Activated naive CD4-positive, alpha-beta T cell treated with Interleukin-2 at 50 U/mL for 16 hours (primary cell): ENCODE measurements at places on chromosomes 13 and 19.

DNA sequence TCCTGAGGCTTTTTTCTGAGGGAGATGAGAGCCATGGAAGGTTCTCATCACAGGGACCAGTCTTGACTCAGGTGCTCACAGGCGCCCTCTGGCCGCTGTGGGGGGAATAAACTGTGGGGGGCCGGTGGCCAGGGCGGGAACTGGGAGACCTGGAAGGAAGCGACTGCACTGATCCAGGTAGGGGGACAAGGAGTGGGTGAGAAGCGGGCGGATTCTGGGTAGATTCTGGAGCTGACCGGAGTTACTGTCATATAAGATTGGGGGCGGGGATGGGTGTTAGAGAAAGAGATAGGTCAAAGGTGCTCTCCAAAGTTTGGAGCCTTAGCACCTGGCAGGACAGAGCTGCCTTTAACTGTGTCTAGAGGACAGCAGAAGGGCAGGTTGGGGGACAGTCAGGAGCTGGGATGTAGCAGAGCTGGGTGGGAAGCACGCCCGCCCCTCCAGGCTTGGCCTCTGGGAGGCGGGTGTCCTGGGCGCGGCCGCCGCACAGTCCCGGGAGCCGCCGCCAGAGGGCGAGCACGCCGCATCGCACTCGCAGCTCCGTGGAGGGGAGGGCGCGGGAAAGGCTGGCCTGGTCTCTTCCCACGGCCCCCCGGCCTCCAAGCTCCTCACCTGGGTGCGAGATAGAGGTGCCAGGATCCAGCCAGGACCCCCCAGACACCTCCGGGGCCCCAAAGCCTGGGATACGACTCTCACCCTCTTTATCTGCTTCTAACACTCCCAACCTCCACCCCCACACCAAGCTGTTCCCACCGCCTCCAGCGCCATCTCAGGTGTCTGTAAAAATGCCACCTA, 4.2 kb upstream of the DAND5 start:
- peak; percentile 86 for DNase-seq

GRCh38 chr19:3687774-3688706, 12.2 kb downstream of the PIP5K1C start:
- DNase-seq = peak; percentile 35

DNA sequence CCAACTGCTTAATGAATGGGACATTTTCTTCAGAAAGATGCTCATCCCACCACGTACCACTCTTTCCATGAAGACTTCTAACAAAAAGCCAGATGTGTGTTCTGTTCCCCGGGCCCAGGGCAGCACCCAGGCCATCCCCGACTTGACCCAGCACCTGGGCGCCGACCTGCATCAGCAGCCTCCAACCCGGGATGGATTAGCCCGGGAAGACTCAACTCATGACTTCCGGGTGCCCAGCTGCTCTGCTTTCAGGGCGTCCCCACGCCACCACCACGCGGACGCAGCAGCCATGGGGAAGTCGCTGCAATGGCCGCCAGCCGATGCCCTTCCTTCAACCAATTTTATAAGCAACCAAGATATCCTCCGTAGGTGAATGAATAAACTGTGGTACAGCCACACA, 123.8 kb upstream of the TUBA3C start:
- DNase-seq = no peak

DNA sequence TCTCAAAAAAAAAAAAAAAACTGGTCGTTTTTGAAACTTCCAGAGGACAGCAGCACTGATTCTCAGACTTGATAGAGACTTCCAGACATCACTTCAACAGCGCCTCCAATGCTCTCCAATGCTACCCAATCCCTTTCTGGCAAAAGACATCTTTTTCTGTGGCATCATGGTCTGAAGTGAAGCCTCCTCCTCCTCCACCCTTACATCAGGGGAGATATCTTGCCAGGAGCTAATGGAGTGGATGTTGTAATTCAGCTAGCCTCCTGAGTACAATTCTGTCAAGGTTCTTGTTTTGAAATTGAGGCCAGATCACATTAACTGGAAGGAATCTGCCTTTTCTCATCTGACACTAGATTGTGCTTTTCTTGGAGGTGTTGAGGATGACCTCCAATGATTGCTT, 24.2 kb downstream of the FXYD5 start:
- no peak for DNase-seq

- no peak for DNase-seq
These were observed 7.7 kb downstream of the ZNF563 start for GRCh38 chr19:12325690-12326089.

DNA sequence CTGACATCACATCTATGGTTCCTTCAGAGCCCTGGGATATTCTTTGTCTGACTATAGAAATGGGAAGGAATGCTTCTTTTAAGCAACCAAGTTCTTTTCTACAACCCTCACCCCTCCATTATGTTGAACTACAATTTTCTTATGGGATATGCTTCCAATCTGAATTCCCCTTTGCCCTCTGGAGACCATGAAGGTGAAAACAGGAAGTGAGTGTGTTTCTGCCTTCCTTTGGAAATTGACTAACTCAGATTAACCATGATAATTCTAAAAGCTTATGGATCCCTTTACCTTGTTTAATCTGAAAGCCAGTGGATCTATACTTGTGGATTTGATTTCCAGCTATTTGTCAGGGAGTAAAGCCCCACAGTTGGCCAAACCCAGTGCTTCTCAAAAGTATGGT, 90.8 kb upstream of the SERTM1 start:
- no peak for DNase-seq

GRCh38 chr13:38686577-38687245, at the start of gene FREM2:
TSS of gene FREM2 (plus strand) at chr13:38687077. CDS start at chr13:38687345, 268 bp downstream.
- DNase-seq = no peak

DNA sequence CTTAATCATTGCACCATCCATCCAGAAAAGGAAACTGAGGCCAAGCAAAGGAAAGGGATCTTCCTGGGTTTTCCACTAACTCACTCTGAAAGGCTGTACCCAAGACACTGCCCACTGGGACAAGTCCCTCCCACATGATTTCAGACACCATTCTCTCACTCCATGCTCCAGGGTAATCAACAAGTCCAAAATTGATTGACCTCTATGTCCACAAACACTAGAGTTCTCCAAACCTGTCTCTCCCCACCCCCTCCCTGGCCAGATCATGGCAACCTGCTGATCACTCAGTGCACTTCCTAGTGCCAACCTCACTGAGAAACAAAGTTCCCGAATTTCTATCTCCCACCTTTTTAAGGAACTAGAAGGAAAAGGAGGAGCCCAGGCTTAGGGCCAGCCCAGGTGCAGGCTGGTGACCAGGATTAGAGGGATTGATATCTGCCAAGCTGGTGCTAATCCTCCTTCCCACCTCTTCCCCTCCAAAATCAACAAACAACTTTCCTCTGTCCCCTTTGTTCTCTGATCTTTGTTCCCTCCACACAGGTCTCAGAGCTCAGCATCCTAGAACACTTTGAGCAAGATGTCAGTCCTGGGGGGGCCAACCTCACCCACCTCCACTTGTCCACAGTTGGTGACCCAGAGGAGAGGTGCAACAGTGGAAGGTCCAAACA, 2.4 kb upstream of the CYP2A13 start:
- DNase-seq = no peak

GRCh38 chr13:52945348-52945747, 83.3 kb upstream of the OLFM4 start:
- no peak for DNase-seq

DNA sequence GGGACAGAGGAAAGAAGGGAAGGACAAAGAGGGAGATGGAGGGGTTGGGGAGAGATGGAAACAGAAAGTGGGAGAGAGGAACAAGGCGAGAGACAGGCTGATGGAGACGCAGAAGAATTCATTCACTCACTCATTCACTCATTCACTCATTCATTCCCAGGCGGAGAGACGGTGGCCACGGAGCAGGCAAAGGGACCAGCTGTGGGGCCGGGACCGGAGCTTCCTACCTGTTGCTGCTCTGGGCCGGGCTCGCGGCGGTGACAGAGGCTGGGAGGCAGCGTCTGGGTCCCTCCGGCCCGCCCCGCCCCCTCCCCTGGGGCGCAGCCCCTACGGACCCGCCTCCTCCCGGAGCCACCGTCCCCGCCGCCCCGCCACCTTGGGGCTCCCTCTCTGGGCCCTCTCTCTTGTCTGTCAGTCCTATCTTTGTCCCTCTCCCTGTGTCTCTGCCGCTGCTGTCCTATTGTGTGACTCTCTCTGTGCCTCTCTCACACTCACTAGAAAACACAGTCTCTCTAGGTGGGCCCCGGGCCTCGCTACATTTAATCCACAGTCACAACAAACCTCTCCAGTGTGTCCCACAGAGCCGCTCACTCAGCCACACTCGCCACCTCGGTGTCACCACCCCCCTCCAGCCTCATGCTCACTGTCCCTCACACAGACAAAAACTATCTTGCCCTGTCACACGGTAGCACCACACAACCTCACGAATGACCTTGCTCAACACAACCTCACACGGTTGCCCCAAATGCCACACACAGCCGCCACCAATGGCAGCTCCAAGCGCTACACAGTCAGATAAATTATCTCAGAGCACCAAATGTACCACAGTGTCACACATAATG, at the start of gene GNG8:
Gene GNG8, minus strand, starts transcription at position 283 of the 842 bp plus-strand sequence. CDS start 1,520 bp downstream, outside the sequence.
- no peak for DNase-seq

DNA sequence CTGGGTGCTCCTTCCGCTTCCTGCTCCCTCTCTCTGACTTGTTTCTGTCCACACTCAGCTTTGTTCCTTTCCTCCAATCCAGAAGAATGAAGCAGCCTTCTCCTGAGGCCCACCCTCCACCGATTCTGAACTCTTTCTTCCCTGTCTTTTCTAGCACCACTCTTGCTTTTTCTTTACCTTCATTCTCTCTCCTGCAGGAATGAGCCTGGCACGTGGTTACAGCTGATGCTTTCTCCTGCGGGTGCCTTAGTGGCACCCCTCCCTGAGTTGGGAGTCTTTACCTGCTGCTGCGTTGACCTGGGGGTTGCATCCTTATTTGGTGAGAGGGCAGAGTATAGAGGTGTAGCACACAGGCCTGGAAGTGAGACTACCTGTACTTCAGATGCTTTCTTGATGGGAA, 6.2 kb downstream of the UBAC2 start:
- no peak for DNase-seq

- no peak for DNase-seq
These were observed 140.5 kb downstream of the NDFIP2 start for GRCh38 chr13:79621449-79621848.

GRCh38 chr13:33316890-33317289, 31.3 kb upstream of the STARD13 start:
- DNase-seq = no peak

DNA sequence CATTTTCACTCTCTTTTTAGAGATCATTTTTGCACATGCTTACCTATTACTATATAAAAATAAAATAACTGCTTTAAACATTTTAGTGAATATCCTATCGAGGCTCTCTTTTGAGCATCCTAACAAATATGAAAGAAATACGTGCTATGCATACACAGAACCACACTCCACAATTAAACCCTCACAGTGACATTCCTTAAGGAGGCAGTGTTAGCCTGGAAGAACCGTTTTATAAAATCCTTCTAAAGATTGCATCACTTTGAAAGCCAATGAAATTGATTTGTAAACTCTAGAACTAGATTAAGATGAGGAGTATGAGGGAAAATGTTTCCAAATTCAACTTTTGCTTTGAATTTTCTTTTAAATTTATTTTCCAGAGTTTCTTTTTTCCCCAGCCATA, 11.1 kb upstream of the ENOX1 start:
- DNase-seq = no peak
